ENCODE measurements at places on chromosomes 11 and 22.
A peak's percentile ranks its signal among the peaks of the same experiment; 100 is the strongest.

DNA sequence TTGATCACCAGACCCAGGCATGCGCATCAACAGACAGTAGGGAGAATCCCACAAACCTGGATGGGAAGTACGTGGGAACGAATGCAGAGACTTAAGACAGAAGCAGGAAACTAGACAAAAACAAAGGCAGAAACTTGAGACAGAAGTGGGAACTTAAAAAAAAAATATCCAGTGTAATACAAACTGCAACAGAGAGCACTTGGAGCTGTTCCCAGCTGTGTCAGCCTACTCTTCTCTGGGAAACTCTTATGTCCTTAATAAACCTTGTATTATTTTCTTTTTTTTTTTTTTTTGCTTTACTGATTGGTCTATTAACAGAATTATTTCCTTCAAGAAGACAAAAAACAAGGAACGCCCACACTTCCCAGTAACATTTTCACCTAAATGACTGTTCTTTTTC is 1818.1 kb upstream of the RAG2 start:
- H3K27me3 ChIP-seq = no peaks in the 10 kb centered on the region
- DNase-seq = no peak
- H3K36me3 ChIP-seq = no peaks in the 10 kb centered on the region
- H3K4me1 ChIP-seq = peaks cover 1% of the 10 kb centered on the region

DNA sequence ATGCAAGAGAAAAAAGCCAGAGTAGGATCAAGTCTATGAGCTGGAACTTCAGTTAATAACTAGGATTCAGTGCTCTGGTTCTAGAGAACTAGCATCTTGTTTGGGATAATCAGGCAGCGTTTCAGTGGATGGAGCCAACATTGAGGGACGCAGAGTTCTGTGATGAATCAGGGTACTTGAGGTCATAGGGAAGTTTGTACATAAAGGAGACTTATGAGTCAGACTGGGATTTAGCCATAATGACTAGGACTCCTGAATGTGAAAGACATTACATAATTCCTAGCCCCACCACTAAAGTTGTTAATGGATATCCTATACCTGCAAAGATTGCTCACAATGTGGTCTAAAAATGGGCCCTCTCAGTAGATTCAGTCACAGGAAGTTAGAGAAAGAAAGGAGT is 6.8 kb downstream of the SLN start:
- DNase-seq = no peak
- no peak overlapping the region for H3K27ac ChIP-seq
- peaks cover 14% of the 10 kb centered on the region for H3K4me1 ChIP-seq

GRCh38 chr11:35138943-35139721 is at the start of gene CD44:
TSS of gene CD44 (plus strand) at chr11:35139171. CDS start at chr11:35139304, 133 bp downstream.
- peak within 1 kb of the TSS; percentile 8 for H3K27ac ChIP-seq
- H3K27me3 ChIP-seq = peaks cover 79% of the 10 kb centered on the region
- no peaks in the 10 kb centered on the region for H3K36me3 ChIP-seq
- DNase-seq = peak; percentile 11
- peak within 1 kb of the TSS; percentile 70 for H3K4me3 ChIP-seq

DNA sequence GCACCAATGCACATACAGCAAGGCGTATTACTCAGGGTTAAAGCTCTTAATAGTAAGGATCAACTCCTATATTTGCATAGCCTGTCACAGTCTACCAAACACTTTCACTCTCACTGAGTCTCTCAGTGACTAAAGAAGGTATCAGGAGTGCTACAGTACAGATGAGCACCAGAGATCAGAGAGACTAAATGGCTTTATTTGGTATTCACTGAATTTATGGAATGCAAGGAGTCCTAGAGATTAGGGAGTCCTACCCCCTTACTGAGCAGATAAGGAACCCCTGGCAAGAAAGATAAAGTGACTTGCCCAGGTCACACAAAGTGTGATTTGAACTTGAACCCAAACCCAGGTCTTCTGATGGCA is 396.4 kb upstream of the CCDC90B start:
- H3K27ac ChIP-seq = no peak overlapping the region
- H3K27me3 ChIP-seq = peaks cover 11% of the 10 kb centered on the region
- no peak for DNase-seq
- peaks cover 25% of the 10 kb centered on the region for H3K4me1 ChIP-seq
- H3K4me3 ChIP-seq = no peak overlapping the region

GRCh38 chr11:14852571-14853177 is 39.4 kb downstream of the CYP2R1 start:
- H3K4me3 ChIP-seq = no peak overlapping the region
- H3K4me1 ChIP-seq = peaks cover 14% of the 10 kb centered on the region
- no peaks in the 10 kb centered on the region for H3K27me3 ChIP-seq
- peaks cover 8% of the 10 kb centered on the region for H3K36me3 ChIP-seq

DNA sequence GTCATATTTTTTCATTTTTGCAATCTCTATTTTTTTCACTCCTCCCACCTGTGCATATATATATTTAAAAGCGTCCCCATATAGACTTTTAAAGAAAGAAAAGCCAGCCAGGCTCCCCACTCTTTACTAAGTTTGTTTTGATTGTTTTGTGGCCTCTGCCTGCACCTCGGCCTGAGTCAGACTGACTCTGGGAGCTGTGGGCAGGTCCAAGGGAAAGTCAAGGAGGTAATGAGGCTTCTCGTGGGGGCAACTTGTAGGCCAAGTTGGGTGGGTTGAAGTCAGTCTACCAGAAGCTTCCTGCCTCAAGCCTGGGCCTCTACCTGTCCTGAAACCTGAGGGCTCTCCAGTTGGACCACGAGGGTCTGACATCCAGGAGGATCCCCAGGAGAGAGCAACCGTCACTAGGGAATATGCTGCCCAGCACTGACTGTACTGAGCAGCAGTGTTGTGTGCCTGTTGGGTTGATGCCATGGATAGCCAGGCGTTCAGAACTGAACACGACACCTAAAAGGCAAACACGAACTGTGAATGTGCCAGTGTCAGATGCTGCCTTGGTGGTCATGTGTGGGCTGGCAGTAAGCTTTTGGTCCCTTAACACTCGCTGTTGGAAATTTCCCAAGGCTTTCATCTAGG is 58.8 kb downstream of the BMAL1 start:
- peaks cover 7% of the 10 kb centered on the region for H3K4me1 ChIP-seq
- no peak overlapping the region for H3K4me3 ChIP-seq
- no peak overlapping the region for H3K27ac ChIP-seq

GRCh38 chr22:36343070-36343719 is 44.6 kb downstream of the MYH9 start:
- peaks cover 26% of the 10 kb centered on the region for H3K36me3 ChIP-seq
- DNase-seq = no peak
- H3K4me3 ChIP-seq = no peak overlapping the region
- H3K27me3 ChIP-seq = no peaks in the 10 kb centered on the region
- peak overlapping the region; percentile 94 for H3K27ac ChIP-seq

- DNase-seq = no peak
- no peaks in the 10 kb centered on the region for H3K27me3 ChIP-seq
- H3K36me3 ChIP-seq = no peaks in the 10 kb centered on the region
- H3K27ac ChIP-seq = no peak overlapping the region
- H3K4me1 ChIP-seq = no peaks in the 10 kb centered on the region
Measured at GRCh38 chr22:41078931-41079330, 13.5 kb upstream of the EP300 start.

- peaks cover 3% of the 10 kb centered on the region for H3K4me1 ChIP-seq
- H3K27me3 ChIP-seq = peaks cover 41% of the 10 kb centered on the region
- H3K27ac ChIP-seq = no peak overlapping the region
- no peaks in the 10 kb centered on the region for H3K36me3 ChIP-seq
Measured at GRCh38 chr11:119525180-119525866, 102.4 kb upstream of the THY1 start.

GRCh38 chr22:42895087-42895486 is 38.0 kb upstream of the ARFGAP3 start:
- H3K27me3 ChIP-seq = no peaks in the 10 kb centered on the region
- no peak for DNase-seq
- H3K4me1 ChIP-seq = no peaks in the 10 kb centered on the region
- H3K27ac ChIP-seq = no peak overlapping the region

- peaks cover 13% of the 10 kb centered on the region for H3K27me3 ChIP-seq
- peaks cover 26% of the 10 kb centered on the region for H3K4me1 ChIP-seq
- no peaks in the 10 kb centered on the region for H3K36me3 ChIP-seq
- no peak for DNase-seq
Measured at GRCh38 chr22:43396934-43397457, 14.8 kb upstream of the MPPED1 start.

DNA sequence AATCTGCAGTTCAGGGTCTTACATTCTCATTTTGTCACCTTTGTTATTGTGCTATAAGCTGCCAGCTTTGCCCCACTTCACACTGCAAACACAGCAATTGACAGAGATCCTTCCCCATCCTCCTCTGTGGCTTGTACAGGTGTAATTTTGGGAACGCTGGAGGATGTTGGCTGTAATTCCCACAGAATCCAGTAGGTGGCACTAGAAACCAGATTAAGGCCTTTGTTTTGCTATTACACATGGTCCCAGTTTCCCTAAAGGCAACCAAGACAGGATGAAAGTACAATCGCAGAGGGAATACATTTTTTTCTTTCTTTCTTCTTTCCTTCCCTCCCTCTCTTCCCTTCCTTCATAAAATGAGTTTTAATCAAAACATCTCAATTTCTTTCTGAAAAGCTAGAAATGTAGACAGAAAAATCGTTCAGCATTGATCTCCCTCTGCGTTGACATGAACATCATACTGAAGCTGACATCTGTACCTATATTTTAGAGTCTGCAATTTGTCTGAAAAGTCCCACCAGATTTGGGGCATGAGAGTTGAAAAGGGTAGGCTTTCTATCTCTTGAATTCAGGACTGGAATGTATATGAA is 21.3 kb upstream of the NELL1 start:
- H3K27me3 ChIP-seq = peaks cover 16% of the 10 kb centered on the region
- no peak overlapping the region for H3K4me3 ChIP-seq
- H3K4me1 ChIP-seq = no peaks in the 10 kb centered on the region
- peak; percentile 57 for DNase-seq
- no peaks in the 10 kb centered on the region for H3K36me3 ChIP-seq
- H3K27ac ChIP-seq = no peak overlapping the region

DNA sequence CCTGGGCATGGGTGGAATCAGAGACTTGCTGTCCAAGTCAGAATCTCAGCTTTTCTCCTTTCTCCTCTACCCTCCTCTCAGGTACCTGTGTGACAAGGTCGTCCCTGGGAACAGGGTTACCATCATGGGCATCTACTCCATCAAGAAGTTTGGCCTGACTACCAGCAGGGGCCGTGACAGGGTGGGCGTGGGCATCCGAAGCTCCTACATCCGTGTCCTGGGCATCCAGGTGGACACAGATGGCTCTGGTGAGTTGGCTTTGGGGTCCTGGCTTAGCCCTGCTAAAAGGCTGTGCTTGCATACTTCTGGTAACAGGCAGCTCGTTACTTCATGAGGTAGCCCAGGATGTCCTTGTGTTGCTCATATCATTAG is 10.7 kb downstream of the MCM5 start:
- H3K27me3 ChIP-seq = no peaks in the 10 kb centered on the region
- DNase-seq = no peak
- H3K4me3 ChIP-seq = no peak overlapping the region
- peaks cover 23% of the 10 kb centered on the region for H3K36me3 ChIP-seq
- no peak overlapping the region for H3K27ac ChIP-seq
- no peaks in the 10 kb centered on the region for H3K4me1 ChIP-seq

GRCh38 chr22:44364751-44365130 is 52.0 kb upstream of the SHISAL1 start:
- no peak for DNase-seq
- H3K36me3 ChIP-seq = no peaks in the 10 kb centered on the region
- no peak overlapping the region for H3K27ac ChIP-seq
- H3K4me3 ChIP-seq = no peak overlapping the region
- H3K4me1 ChIP-seq = no peaks in the 10 kb centered on the region
- H3K27me3 ChIP-seq = peaks cover 11% of the 10 kb centered on the region

DNA sequence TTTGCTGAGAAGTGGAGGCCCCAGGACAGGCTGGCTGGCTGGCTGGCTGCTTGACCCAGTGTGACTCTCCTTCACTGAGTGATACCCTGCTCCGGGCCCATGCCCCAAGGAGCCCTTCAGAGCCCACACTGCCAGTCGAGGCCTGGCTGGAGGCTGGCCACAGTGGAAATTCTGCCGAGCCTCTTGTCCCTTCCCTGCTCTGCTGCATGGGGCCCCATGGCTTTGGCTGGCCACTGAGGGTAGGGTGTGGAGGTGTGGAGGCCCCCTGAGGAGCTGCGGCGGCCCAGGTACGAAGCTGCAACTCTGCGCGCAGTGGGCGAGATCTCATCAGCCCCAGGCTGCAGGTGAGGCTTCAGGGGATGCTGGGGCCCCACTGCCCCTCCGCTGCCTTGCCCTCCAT is 33.4 kb upstream of the HMOX1 start:
- no peak overlapping the region for H3K4me3 ChIP-seq
- H3K36me3 ChIP-seq = no peaks in the 10 kb centered on the region
- no peak for DNase-seq
- H3K27me3 ChIP-seq = peaks cover 6% of the 10 kb centered on the region
- no peak overlapping the region for H3K27ac ChIP-seq

- H3K27me3 ChIP-seq = peaks cover 53% of the 10 kb centered on the region
- no peak overlapping the region for H3K27ac ChIP-seq
- no peak overlapping the region for H3K4me3 ChIP-seq
- peaks cover 2% of the 10 kb centered on the region for H3K4me1 ChIP-seq
- no peaks in the 10 kb centered on the region for H3K36me3 ChIP-seq
Measured at GRCh38 chr11:17720796-17721171, 1.4 kb downstream of the MYOD1 start.

DNA sequence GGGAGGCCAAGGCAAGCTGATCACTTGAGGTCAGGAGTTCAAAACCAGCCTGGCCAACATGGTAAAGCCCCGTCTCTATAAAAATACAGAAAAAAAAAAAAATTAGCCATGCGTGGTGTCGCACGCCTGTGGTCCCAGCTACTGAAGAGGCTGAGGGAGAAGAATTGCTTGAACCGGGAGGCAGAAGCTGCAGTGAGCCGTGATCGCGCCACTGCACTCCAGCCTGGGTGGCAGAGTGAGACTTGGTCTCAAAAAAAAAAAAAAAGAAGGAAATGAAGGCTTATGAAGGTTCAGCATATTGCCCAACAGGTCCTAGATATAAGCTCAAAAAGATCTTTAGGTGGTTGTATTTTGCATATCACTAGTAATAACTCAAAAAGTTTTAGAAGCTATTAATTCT is 10.2 kb downstream of the ATL3 start:
- DNase-seq = no peak
- H3K27me3 ChIP-seq = no peaks in the 10 kb centered on the region
- H3K4me1 ChIP-seq = no peaks in the 10 kb centered on the region
- peaks cover 1% of the 10 kb centered on the region for H3K36me3 ChIP-seq
- no peak overlapping the region for H3K4me3 ChIP-seq
- H3K27ac ChIP-seq = no peak overlapping the region

- DNase-seq = no peak
- peaks cover 22% of the 10 kb centered on the region for H3K4me1 ChIP-seq
- peak overlapping the region; percentile 39 for H3K27ac ChIP-seq
- no peak overlapping the region for H3K4me3 ChIP-seq
- H3K27me3 ChIP-seq = no peaks in the 10 kb centered on the region
Measured at GRCh38 chr11:111707039-111707690, 59.0 kb downstream of the PPP2R1B start.
